ENCODE measurements at places on chromosomes 12 and 14. TPM values are rescaled to one million over a fixed set of nuclear protein-coding genes. Genes with fewer than 3 reads are reported as not detected.

GRCh38 chr12:19206493-19207077 is 77.1 kb downstream of the PLEKHA5 start:
- no peaks in the 10 kb centered on the region for H3K36me3 ChIP-seq
- H3K27ac ChIP-seq, result no peak overlapping the region
- H3K4me3 ChIP-seq, result no peak overlapping the region

DNA sequence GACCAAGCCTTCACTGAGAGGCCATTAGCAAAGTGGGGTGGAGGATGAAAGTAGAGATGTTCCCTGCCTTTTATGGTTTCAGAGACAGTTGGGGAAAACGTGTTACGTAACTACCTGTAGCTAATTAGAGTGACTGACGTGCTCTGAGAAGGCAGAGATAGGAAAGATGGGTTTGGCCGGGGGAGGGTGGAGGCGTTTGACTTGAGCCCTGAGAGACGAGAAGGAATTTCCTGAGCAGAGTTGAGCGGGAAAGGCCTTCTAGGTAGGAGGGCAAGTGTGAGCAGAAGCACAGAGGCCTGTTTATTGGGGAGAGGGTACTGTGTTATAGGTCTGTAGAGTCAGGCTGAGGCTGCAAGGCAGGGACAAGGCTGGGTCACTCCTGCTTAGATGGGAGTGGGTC is 8.6 kb downstream of the TUNAR start:
- no peak overlapping the region for H3K4me3 ChIP-seq
- H3K4me1 ChIP-seq, result no peaks in the 10 kb centered on the region
- peaks cover 1% of the 10 kb centered on the region for H3K27me3 ChIP-seq
- no peak for DNase-seq

DNA sequence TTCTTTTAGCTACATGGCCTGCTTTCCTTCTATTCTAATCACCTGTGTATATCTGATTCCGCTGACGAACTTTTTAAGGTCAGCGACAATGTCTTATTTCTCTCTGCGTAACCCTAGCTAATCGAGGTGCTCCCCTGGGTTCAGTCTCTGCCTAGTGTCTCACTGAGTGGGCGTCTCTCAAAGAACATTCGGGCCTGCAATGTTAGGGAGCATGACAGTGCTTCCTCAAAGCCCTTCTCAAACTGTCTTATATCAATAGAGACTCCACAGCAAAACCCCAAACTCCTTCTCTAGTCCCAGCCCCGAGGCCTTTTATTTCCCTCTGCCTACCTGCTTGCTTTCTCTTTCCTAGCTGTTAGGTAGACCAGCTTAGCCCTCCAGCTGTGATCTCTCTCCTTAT is 13.7 kb upstream of the RPS6KL1 start:
- H3K36me3 ChIP-seq, result no peaks in the 10 kb centered on the region
- DNase-seq, result no peak
- H3K4me3 ChIP-seq, result no peak overlapping the region
- no peaks in the 10 kb centered on the region for H3K27me3 ChIP-seq

DNA sequence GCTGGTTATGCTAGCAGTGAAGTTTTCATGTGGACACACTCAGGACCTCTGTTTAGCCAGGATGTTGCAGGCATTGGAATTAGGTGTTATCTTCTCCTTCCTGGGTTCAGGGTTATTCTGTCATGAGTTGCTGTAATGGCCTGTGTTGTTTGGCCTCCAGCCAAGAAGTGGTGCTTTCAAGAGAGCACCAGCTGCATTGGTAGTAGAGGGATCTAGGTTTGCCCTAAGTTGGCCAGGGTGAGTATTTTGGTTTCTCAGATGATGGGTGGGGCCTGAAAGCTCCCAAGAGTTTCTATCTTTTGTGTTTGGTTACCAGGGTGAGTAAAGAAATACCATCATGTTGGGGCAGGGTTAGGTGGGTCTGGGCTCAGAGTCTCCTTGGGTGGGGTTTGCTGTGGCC is 2.7 kb upstream of the GZMH start:
- no peak for DNase-seq
- no peak overlapping the region for H3K4me3 ChIP-seq
- H3K36me3 ChIP-seq, result no peaks in the 10 kb centered on the region
- peaks cover 55% of the 10 kb centered on the region for H3K4me1 ChIP-seq
- no peaks in the 10 kb centered on the region for H3K27me3 ChIP-seq

DNA sequence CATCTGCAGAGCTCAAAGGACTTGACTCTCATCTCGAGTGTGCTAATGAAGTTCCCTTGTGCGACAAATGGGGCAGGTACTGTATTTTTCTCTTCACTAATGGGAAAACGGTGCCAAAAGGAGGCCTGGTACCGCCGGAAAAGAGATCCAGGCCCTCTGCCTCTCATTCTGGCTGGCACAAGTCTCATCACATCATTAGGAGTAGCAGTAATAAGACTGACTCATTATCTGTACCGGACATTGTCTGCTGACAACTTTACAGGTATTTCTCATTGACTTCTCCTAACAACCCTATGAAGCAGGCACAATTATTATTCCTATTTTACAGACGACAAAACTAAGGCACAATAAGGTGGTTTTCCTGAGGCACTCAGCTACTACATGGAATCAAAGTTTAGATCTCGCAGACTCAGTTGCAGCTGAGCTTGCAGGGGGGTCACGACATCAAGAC is 668 bp downstream of the APPL2 start:
- H3K4me3 ChIP-seq, result peak overlapping the region; percentile 57
- H3K36me3 ChIP-seq, result no peaks in the 10 kb centered on the region
- DNase-seq, result no peak
- no peaks in the 10 kb centered on the region for H3K27me3 ChIP-seq
- peak overlapping the region; percentile 65 for H3K27ac ChIP-seq
- peaks cover 15% of the 10 kb centered on the region for H3K4me1 ChIP-seq

- H3K4me3 ChIP-seq, result no peak overlapping the region
- no peaks in the 10 kb centered on the region for H3K4me1 ChIP-seq
- no peaks in the 10 kb centered on the region for H3K27me3 ChIP-seq
- H3K36me3 ChIP-seq, result no peaks in the 10 kb centered on the region
- H3K27ac ChIP-seq, result no peak overlapping the region
These were observed 29.7 kb downstream of the ESRRB start for GRCh38 chr14:76405627-76406026.

- no peak overlapping the region for H3K27ac ChIP-seq
- no peaks in the 10 kb centered on the region for H3K4me1 ChIP-seq
- H3K36me3 ChIP-seq, result no peaks in the 10 kb centered on the region
- H3K27me3 ChIP-seq, result no peaks in the 10 kb centered on the region
These were observed 255.6 kb upstream of the GRIP1 start for GRCh38 chr12:66934302-66935062.

TRIM9 gene
- total RNA-seq, result 0.40 TPM

SLC5A8 gene
- not detected for total RNA-seq

BMP4 gene
- 0.45 TPM for total RNA-seq

JAG2 gene
- total RNA-seq, result 3.5 TPM

ANKRD33 gene
- not detected for total RNA-seq

PUS1 gene
- 21.9 TPM for total RNA-seq
